CD4-positive, alpha-beta T cell treated with Interleukin-17A for 4 hours (primary cell): ENCODE measurements at places on chromosomes 6 and 20.
A peak's percentile ranks its signal among the peaks of the same experiment; 100 is the strongest.

DNA sequence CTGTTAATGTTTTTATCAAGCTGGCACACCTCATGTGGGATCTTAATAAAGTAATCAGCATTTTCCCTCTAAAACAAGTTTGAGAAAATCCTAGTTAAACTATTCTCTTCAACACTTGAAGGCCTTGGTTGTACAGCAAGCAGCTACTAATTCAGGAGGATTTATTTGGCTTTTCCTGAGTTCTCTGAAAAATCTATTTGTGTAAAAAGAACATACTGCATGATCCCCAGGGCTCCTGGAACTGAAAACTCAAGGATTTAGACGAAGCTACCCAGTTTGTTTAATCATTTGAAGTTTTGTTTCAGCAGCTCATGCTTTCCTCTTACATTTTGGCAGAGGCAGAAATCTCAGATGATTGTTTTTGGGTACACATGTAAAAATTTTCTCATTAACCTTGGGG, 309.6 kb upstream of the FLRT3 start:
- no peak for DNase-seq

GRCh38 chr6:15081447-15081846, 164.4 kb upstream of the JARID2 start:
- DNase-seq: no peak

GRCh38 chr6:30122515-30122914, 9.6 kb upstream of the TRIM31 start:
- no peak for DNase-seq

GRCh38 chr6:30711758-30712380, 5.2 kb downstream of the MDC1 start:
- DNase-seq: no peak

- DNase-seq: no peak
Measured at GRCh38 chr6:9522101-9522500, 892.8 kb downstream of the TFAP2A start.

DNA sequence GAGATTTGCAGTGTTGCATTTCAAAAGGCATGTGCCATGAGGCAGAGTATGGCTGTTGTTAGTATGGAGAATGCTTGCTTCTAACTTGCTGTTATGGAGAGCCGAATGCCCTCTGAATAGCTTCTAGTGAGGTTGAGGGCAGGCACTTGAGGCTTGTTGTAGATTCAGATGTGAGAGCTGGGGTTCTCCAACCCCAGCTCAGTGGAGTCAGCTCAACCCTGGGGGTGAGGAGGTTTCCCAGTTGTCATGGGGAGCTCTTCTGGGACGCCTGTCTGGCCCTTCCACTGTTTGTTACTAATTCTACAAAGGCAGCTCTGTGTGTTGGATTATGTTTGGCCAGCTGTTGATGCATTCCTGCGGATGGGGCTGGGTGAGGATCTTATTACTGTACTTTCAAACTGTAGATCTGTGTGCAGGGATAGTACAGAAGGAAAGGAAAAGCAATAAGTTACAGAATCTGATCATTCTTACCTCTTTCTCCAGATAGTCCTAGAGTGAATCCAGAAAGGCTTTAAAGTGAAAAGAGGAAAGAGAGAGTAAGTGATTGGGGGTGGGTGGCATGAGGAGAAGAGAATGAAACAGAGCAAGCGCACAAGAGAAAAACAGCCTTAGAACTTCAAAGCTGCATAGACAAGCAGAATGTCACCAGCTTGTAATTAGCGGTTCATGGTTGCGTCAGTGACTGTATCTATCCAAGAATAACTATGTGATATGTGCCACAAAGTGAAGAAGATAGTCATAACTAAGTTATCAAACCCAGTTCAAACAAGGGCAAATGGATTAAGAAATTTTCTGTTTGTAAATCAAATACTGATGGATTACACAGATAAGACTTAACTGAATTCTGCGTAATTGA, 148.7 kb downstream of the PRL start:
- DNase-seq: no peak

DNA sequence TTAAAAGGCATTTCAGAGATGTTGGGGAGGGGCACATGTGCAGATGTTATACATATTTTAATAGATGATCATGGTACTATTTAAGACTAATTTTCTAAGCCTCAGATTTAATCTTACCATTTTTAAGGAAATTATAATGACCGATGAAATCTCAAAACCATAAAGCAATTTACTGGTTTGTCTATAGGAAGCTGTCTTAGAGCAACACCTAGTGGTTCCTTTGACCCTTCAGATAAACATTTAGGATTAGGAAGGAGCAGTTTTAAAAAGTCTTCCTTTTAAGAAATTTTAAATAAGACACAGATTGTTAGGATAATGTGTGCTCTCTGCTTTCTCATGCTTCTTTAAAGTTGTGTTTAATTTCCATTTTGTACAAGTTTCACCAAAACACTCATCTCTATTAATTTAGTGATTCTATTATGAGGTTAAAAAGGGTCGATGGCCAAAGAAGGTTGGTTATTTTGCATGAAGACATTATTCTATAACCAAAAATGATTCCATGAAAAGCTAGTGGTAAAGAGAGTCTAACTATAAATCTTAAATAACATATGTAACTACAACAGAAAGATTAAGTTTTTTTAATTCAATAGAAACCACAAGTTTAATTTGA, 376.4 kb downstream of the HACE1 start:
- no peak for DNase-seq

GRCh38 chr6:109073344-109074132, 21.1 kb downstream of the SESN1 start:
- peak; percentile 67 for DNase-seq

DNA sequence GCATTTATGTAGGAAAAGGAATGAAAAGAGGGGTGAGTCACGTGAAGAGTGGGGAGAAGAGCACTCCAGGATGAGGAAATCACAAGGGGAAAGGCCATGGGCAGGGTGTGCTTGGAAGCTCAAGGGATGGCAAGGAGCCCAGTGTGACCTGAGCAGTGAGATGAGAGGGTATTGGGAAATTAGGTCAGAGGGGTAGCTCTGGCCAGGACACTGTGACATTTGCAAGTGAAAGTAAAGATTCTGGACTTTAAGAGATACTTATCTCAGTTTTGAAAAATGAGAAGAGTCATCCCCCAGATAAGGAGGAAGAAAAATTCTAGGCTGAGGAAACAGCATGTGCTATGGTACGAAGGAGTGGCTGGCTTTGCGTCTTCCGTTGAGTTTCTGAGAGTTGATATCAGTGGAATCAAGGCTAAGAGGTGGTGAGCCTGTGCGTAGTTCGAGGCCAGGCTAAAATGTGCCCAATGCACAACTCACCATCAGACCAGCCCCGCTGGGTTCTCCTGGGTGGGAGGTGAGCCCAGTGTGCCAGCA, 79.9 kb downstream of the GCLC start:
- no peak for DNase-seq

DNA sequence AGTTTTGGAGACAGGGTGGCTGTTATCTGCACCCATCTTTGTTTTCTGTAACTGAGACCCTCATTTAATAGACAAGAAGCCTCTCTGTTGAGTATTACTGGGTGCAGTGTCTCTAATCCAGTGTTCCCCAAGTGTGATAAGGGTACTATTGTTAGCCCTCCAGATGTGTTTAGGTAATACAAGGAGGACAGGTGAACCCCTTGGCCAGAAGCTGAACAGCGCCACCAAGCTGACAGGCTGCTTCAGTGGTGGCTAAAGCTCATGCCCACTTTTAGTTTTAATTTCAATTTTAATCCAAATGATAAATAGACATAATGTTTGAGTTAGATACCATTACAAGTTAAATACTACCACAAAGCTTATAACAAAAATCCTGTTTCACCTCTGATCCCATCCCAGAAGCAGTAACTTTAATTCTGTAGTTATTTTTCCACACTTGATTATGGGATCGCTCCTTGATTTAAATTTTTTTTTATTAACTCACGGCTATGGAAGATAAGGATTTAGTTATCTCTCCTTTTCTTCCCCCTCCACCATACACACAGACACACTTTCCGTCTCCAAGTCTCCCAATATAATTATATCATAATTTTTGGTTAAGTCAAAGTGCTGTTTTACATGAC, 8.4 kb upstream of the STK35 start:
- peak; percentile 31 for DNase-seq

GRCh38 chr6:36071714-36072113, 44.1 kb downstream of the MAPK14 start:
- no peak for DNase-seq
